SJCRH30 (cell line): ENCODE measurements at places on chromosomes 7 and 10. TPM values are rescaled to one million over a fixed set of nuclear protein-coding genes. Genes with fewer than 3 reads are reported as not detected.

Gene HKDC1
- total RNA-seq: 0.06 and 0.08 TPM in 2 replicates

Gene STK31
- 0.08 TPM in 1 of 2 replicates, not detected in the other for total RNA-seq

Gene GJC3
- not detected in 2 replicates for total RNA-seq

Gene FAM180A
- 0.12 TPM in 1 of 2 replicates, not detected in the other for total RNA-seq

Gene TRIM8
- total RNA-seq: 66.6 and 67.3 TPM in 2 replicates

Gene RBP3
- total RNA-seq: not detected in 2 replicates

Gene FAM13C
- total RNA-seq: 0.91 and 1.1 TPM in 2 replicates

GRCh38 chr7:129684777-129685176 is 73.3 kb downstream of the NRF1 start:
- H3K4me1 ChIP-seq: no peaks in the 10 kb centered on the region
- H3K27ac ChIP-seq: no peak overlapping the region
- H3K36me3 ChIP-seq: no peaks in the 10 kb centered on the region; the same call in none of the 2 replicates
- no peaks in the 10 kb centered on the region for H3K27me3 ChIP-seq

DNA sequence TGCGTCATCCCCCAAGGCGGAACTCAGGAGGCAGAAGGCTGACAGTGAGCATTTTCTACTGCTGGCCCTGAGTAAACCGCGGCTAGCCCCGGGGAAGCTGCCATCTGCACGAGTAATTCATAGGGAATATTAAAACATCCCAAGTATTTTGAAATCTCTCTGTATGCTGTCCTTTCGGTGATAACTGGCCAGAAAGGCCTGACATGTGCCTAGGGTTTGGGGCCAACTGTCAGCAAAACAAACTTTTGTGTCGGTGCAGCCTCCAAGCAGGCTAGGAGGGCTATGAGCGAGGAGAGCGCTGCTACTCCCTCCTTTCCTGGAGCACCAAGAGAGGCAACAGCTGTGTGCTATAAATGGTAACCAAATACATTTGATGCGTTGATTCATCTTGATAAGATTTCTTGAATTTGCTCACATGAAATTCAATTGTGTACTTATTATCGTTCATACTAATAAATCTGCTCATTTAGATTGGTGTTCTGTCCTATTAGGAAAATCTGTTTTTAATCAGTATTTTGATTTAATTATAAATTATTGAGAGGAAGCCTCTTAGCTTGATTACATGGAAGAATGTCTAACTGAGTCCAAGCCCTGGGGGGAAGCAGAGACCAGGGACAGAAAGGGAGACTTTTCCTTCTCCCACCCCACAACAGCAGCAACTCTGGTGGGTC is 124.4 kb upstream of the NPS start:
- H3K4me1 ChIP-seq: peaks cover 19% of the 10 kb centered on the region
- no peak overlapping the region for H3K4me3 ChIP-seq
- peaks cover 20% of the 10 kb centered on the region for H3K36me3 ChIP-seq
- H3K27ac ChIP-seq: peak overlapping the region; percentile 34
- H3K27me3 ChIP-seq: no peaks in the 10 kb centered on the region

DNA sequence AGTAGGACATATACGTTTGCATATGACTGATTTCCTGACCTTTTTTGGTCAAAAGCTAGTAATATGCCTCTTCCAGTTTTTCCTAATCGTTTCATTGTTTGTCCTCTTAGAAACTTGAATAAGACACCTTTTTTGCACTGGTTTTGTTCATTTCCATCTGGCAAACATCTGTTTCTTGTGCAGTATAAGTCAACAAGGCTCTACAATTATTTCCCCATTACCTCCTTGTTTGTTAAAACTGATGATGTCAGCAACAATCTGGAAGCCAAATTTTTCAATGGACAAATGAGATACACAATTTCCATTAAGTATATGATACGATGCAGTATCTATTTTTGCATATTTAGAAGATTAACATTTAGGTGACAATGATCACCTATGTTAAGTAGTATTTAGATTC is 148.8 kb downstream of the NRBF2 start:
- no peak overlapping the region for H3K4me3 ChIP-seq
- no peaks in the 10 kb centered on the region for H3K4me1 ChIP-seq
- H3K27me3 ChIP-seq: no peaks in the 10 kb centered on the region
- no peaks in the 10 kb centered on the region for H3K36me3 ChIP-seq

DNA sequence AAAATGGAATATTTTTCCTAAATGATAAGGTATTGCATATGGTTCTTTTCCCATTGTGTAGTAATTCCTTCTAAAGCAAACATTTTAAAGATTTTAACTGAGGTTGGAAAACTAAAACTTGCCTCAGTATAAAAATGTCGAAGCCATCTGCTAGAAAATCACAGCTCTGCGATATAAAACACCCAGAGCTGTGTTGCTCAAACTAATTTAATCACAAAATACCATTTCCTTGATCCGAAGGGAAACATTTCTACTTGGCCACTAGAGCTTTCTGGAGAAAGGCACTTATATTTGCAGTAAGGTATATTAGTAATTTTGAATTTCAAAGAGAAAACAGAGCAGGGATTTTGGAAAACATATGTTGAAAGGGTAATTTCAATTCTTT is 209.2 kb upstream of the ZNF32 start:
- no peaks in the 10 kb centered on the region for H3K36me3 ChIP-seq
- H3K27me3 ChIP-seq: no peaks in the 10 kb centered on the region
- H3K4me1 ChIP-seq: no peaks in the 10 kb centered on the region
- H3K27ac ChIP-seq: no peak overlapping the region
- no peak overlapping the region for H3K4me3 ChIP-seq

GRCh38 chr7:140672382-140673062 is at the start of gene ADCK2:
Gene ADCK2 (plus strand): TSS chr7:140672945. CDS start chr7:140673331, 386 bp downstream.
- DNase-seq: peak; percentile 34
- H3K27me3 ChIP-seq: no peaks in the 10 kb centered on the region
- H3K27ac ChIP-seq: no peak within 1 kb of the TSS
- peaks cover 3% of the 10 kb centered on the region; the same call in 1 of the 2 replicates for H3K4me1 ChIP-seq
- H3K36me3 ChIP-seq: no peaks in the 10 kb centered on the region
- peak within 1 kb of the TSS; percentile 68 for H3K4me3 ChIP-seq

- H3K4me1 ChIP-seq: no peaks in the 10 kb centered on the region
- no peak for DNase-seq
- no peak overlapping the region for H3K4me3 ChIP-seq
- H3K27ac ChIP-seq: no peak overlapping the region
- H3K36me3 ChIP-seq: no peaks in the 10 kb centered on the region
- H3K27me3 ChIP-seq: no peaks in the 10 kb centered on the region
Measured at GRCh38 chr7:14806891-14807290, 95.7 kb downstream of the DGKB start.

DNA sequence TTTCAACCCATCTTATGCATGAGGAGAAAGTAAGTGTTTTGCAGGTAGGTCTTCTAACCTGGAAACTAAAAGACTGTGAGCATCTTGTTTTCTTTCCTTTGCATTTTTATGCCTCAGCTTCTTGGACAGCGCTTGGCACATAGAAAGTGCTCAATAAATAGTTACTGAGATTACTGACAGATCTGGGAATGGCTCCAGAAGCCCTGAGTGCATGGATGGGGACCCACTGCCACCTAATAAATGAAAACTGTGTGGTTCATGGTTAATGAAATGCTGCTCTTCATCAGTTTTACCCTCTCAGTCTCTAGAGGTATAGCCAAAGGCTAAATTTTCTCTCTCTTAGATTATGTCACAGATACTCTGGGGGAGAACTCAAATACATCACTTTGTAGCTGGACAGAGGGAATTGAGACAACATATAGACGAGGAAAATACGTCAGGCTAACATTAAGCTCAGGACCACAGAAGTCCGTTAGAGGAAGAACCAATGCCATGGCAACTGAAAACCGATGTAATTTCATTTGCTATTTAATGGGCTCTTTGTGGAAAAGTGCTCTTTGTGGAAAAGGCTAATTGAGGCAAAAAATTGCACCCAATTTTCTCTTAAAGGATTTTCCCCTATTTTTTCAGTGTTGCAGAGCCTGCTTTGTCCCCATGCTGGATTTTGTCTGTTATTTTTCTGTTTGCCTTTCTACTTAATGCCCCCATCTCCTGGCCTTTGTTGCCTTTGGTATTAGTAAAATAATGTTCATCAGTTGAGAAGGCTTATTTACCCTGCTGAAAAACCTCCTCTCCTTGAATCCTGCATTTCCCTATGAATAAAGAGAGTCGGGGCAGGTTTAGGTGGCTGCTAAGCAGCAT is 17.8 kb downstream of the ASB4 start:
- no peak overlapping the region for H3K27ac ChIP-seq
- no peaks in the 10 kb centered on the region for H3K27me3 ChIP-seq
- DNase-seq: no peak
- H3K4me3 ChIP-seq: no peak overlapping the region

DNA sequence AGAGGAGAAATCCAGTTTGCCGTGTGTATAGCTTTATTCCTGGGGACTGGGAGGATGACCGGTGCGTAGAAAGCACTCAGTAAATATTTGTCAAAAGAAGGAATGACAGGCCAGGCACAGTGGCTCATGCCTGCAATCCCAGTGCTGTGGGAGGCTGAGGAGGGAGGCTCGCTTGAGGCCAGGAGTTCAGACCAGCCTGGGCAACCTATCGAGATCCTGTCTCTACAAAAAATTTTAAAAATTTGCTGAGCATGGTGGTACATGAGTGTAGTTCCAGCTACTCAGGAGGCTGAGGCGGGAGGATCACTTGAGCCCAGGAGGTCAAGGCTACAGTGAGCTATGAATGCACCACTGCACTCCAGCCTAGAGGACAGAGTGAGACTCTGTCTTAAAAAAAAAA is 15.8 kb downstream of the EPHB4 start:
- no peak overlapping the region for H3K27ac ChIP-seq
- H3K36me3 ChIP-seq: peaks cover 86% of the 10 kb centered on the region
- no peak overlapping the region for H3K4me3 ChIP-seq
- no peaks in the 10 kb centered on the region for H3K4me1 ChIP-seq
- DNase-seq: no peak
- no peaks in the 10 kb centered on the region for H3K27me3 ChIP-seq

DNA sequence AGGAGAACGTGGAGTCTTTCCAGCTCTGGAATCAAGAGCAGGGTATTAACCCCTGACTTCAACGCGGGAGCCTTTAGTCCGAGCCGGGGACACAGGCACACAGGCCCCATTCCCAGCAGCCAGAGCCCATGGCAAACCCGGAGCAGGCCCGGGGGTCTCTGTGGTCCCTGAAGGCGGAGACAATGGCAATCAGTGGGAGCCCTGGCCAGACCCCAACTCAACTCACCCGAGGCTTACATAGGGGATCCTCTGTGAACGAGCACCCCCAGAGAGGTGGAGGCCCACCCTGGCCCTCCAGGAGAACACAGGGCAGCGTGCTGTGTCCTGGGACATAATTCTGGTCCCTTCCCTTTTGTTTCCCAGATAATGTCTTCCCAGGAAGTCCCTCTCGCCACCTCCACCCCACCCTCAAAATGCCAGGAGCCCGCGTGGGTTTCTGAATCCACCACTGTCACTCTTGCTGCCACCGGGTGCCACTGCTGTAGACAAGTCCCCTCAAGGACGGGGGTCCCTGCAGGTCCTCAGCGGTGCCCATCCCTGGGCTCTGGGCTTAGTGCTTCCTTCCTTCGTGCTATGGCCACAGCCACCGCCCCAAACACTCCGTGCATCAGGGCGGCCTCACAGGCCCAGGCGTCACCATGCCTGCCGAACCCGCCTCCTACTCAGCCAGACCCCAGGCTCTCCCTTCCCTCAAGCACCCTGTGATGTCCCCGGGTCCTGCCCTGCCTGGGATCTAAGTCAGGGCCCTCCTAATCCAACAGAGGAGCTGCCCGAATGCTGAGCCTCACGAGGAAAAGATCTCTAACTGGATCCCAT is 28.6 kb upstream of the PPP2R2D start:
- H3K27ac ChIP-seq: no peak overlapping the region
- H3K4me3 ChIP-seq: no peak overlapping the region
- no peaks in the 10 kb centered on the region for H3K4me1 ChIP-seq
- DNase-seq: no peak
- H3K36me3 ChIP-seq: no peaks in the 10 kb centered on the region

DNA sequence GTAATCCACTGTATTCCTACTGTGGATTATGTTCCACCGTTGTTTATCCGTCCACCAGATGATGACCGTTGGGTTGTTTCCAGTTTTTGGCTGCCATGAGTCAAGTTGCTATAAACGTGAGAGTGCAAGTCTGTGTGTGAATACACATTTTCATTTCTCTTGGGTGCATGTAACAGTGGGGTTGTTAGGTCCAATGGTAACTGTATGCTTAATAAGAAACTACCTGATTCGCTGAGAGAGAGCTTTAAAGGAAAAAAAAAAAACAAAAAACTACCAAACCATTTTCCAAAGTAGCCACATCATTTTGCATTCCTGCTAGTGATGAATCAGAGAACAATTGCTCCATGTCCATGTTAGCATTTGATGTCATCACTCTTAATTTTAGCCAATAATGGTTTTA is 15.9 kb downstream of the UBN2 start:
- peaks cover 23% of the 10 kb centered on the region for H3K36me3 ChIP-seq
- no peak for DNase-seq
- H3K4me3 ChIP-seq: no peak overlapping the region
- no peak overlapping the region for H3K27ac ChIP-seq
- no peaks in the 10 kb centered on the region for H3K27me3 ChIP-seq

GRCh38 chr10:14349081-14349480 is 18.4 kb upstream of the FRMD4A start:
- no peak overlapping the region for H3K27ac ChIP-seq
- no peak overlapping the region for H3K4me3 ChIP-seq

GRCh38 chr7:158024351-158024715 is 563.3 kb downstream of the PTPRN2 start:
- peaks cover 31% of the 10 kb centered on the region; the same call in 1 of the 2 replicates for H3K27me3 ChIP-seq
- H3K4me3 ChIP-seq: no peak overlapping the region
- H3K4me1 ChIP-seq: no peaks in the 10 kb centered on the region

DNA sequence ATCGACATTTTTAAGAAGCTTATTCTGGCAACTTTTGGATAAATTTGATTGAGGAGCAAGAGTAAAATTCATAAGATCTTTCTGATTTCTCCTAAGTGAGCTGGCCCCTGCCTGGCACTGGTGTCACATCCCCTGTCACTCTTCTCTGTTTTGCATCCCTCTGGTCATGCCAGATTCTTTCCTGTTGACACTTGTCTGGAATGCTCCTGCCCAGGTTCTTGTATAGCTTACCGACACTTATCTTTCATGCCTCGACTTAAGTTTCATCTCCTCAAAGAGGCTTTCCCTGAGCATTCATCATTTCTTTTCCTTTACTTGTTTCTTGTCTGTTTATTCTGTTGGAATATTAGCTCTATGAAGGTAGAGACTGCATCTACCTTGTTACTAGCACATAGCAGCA is 22.2 kb upstream of the AASS start:
- no peak overlapping the region for H3K27ac ChIP-seq
- H3K27me3 ChIP-seq: no peaks in the 10 kb centered on the region
- no peaks in the 10 kb centered on the region for H3K4me1 ChIP-seq
- H3K4me3 ChIP-seq: no peak overlapping the region

- no peaks in the 10 kb centered on the region for H3K4me1 ChIP-seq
- H3K4me3 ChIP-seq: no peak overlapping the region
- no peaks in the 10 kb centered on the region for H3K36me3 ChIP-seq
- no peaks in the 10 kb centered on the region for H3K27me3 ChIP-seq
- no peak for DNase-seq
Measured at GRCh38 chr10:8137726-8138125, 83.2 kb downstream of the GATA3 start.

- peak; percentile 61 for DNase-seq
- H3K36me3 ChIP-seq: no peaks in the 10 kb centered on the region
- peaks cover 14% of the 10 kb centered on the region; the same call in 1 of the 2 replicates for H3K4me1 ChIP-seq
- peak overlapping the region; percentile 55 for H3K27ac ChIP-seq
- no peaks in the 10 kb centered on the region for H3K27me3 ChIP-seq
Measured at GRCh38 chr7:108245523-108246226, 115.5 kb upstream of the LAMB4 start.

- no peaks in the 10 kb centered on the region for H3K36me3 ChIP-seq
- no peak overlapping the region for H3K27ac ChIP-seq
- no peaks in the 10 kb centered on the region for H3K27me3 ChIP-seq
- no peak for DNase-seq
Measured at GRCh38 chr10:31630861-31631567, 297.6 kb downstream of the ARHGAP12 start.

- no peaks in the 10 kb centered on the region for H3K27me3 ChIP-seq
- no peak for DNase-seq
- no peak overlapping the region for H3K4me3 ChIP-seq
- no peaks in the 10 kb centered on the region for H3K4me1 ChIP-seq
Measured at GRCh38 chr7:84912993-84913635, 273.7 kb downstream of the SEMA3D start.
